ENCODE measurements at places on chromosomes 6 and 20.

DNA sequence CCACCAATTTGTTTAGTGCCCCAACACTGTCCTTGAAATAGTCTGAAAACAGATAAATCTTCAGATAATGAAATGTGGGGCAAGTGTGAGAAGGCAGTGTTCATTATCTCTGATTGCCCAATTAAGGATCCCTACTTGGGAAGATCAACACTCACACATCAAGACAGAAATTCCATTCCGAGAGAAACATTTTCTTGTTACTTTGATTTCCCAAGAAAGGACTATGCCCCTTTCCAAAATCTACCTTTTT is 16.2 kb downstream of the HMGN4 start:
- H3K4me3 ChIP-seq: no peak overlapping the region
- DNase-seq: no peak
- H3K4me1 ChIP-seq: peaks cover 6% of the 10 kb centered on the region
- no peak overlapping the region for H3K27ac ChIP-seq

DNA sequence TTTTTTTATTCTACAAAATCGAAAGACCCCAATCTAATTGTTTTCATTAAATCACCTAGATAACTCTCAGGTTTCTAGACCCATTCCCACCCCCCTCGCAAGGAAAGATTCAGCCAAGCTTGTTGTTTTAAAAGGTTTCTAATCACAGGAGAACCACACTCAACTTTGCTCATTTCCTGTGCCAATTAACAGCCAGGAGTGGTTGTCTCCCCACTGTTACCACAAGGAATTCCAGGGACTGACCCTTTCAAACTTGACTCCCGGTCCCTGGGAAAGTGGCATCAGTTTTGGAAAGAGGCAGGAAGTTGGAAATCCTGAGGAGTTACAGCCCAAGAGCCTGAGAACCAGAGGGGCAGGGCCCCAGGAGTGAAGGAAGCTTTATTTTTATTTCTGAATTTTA is 561.3 kb upstream of the JAG1 start:
- H3K27ac ChIP-seq: no peak overlapping the region
- H3K4me3 ChIP-seq: no peak overlapping the region
- DNase-seq: no peak
- no peaks in the 10 kb centered on the region for H3K27me3 ChIP-seq
- H3K36me3 ChIP-seq: no peaks in the 10 kb centered on the region

- no peaks in the 10 kb centered on the region for H3K27me3 ChIP-seq
- H3K36me3 ChIP-seq: no peaks in the 10 kb centered on the region
- H3K4me1 ChIP-seq: no peaks in the 10 kb centered on the region
- H3K4me3 ChIP-seq: no peak overlapping the region
- no peak overlapping the region for H3K27ac ChIP-seq
These were observed 107.3 kb downstream of the TFAP2B start for GRCh38 chr6:50925981-50926380.

- no peak overlapping the region for H3K4me3 ChIP-seq
- H3K27ac ChIP-seq: no peak overlapping the region
- no peaks in the 10 kb centered on the region for H3K36me3 ChIP-seq
These were observed 192.0 kb upstream of the IMPG1 start for GRCh38 chr6:76264468-76264867.

DNA sequence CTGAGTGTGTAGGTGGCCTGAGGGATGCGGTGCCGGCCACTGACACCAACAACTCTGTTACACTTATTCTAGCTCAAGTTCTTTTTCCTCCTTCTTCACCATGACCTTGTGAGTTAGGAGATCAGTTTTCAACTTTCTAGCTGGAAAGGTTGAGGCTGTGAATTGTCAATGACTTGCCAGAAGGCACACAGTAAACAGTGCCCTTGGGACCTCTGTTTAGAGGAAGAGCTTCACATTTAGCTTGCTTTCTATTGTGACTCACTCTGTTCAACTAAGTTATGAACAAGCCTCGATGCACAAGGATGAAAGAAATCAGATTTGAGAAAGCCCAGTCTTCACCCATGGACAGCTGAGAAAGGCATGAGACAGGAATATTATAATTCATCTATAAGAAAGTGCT is 455.6 kb downstream of the MAFB start:
- no peak for DNase-seq
- no peak overlapping the region for H3K4me3 ChIP-seq
- no peaks in the 10 kb centered on the region for H3K4me1 ChIP-seq
- peaks cover 5% of the 10 kb centered on the region for H3K27me3 ChIP-seq
- no peaks in the 10 kb centered on the region for H3K36me3 ChIP-seq

GRCh38 chr6:135176464-135176863 is 4.6 kb upstream of the MYB start:
- no peaks in the 10 kb centered on the region for H3K36me3 ChIP-seq
- no peaks in the 10 kb centered on the region for H3K27me3 ChIP-seq
- DNase-seq: no peak
- H3K4me1 ChIP-seq: peaks cover 13% of the 10 kb centered on the region
- H3K4me3 ChIP-seq: no peak overlapping the region

- no peak for DNase-seq
These were observed 391.8 kb downstream of the CDH4 start for GRCh38 chr20:61643656-61644377.

- H3K27me3 ChIP-seq: peaks cover 7% of the 10 kb centered on the region
- no peak overlapping the region for H3K4me3 ChIP-seq
- no peak overlapping the region for H3K27ac ChIP-seq
- peaks cover under 1% of the 10 kb centered on the region for H3K4me1 ChIP-seq
- DNase-seq: no peak
- H3K36me3 ChIP-seq: peaks cover 9% of the 10 kb centered on the region
These were observed 28.9 kb downstream of the PSMB9 start for GRCh38 chr6:32882879-32883250.

DNA sequence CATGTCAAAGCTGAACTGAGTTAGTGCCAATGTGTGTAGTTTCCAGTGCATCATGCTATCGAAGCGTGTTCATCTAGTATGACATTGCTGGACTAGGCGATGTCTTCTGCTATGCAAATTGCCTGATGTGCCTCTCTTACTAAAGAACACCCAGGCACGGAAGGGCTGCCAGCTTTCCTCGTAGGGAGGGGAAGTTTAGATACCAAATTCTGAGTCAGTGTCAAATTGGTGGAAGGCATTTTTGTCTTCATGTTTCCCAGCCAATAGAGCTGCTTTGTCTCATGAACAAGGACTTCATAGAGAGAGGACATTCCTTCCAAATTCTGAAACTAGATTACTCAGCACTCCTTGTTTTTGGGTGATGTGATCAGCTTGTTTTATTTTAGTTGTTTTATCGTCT is 320.1 kb downstream of the BTBD3 start:
- DNase-seq: no peak
- no peaks in the 10 kb centered on the region for H3K27me3 ChIP-seq
- H3K27ac ChIP-seq: no peak overlapping the region
- H3K4me3 ChIP-seq: no peak overlapping the region

DNA sequence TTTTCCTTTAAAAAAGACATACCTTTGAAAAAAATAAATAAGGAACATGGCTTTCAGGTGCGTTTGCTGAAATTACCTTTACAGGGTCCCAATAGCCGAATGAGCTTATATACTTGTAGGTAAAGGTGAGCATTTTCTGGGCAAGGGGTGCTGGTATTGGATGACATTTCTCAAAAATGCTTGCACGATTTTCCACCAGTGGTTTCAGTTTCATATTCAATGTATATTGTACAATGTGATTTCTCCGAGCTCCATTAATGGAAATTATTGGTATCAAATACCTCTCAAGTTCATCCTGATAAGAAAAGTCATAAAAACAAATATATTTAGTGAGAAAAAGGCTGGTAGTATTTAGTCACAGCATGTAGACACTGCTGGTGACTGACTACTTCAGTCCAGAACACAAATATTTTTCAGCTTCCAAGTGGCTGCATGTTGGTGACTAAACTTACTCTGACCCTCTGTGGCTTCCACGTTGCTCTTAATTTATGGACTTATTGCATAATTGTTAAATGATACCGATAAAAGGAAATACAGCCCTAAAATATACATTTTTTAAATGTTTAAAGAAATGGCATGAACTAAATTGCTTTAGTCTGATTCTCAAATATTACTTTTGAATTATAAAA is 32.9 kb upstream of the ZBTB24 start:
- H3K27ac ChIP-seq: peak overlapping the region; percentile 82
- no peaks in the 10 kb centered on the region for H3K27me3 ChIP-seq
- H3K4me3 ChIP-seq: peak overlapping the region; percentile 93
- no peak for DNase-seq

DNA sequence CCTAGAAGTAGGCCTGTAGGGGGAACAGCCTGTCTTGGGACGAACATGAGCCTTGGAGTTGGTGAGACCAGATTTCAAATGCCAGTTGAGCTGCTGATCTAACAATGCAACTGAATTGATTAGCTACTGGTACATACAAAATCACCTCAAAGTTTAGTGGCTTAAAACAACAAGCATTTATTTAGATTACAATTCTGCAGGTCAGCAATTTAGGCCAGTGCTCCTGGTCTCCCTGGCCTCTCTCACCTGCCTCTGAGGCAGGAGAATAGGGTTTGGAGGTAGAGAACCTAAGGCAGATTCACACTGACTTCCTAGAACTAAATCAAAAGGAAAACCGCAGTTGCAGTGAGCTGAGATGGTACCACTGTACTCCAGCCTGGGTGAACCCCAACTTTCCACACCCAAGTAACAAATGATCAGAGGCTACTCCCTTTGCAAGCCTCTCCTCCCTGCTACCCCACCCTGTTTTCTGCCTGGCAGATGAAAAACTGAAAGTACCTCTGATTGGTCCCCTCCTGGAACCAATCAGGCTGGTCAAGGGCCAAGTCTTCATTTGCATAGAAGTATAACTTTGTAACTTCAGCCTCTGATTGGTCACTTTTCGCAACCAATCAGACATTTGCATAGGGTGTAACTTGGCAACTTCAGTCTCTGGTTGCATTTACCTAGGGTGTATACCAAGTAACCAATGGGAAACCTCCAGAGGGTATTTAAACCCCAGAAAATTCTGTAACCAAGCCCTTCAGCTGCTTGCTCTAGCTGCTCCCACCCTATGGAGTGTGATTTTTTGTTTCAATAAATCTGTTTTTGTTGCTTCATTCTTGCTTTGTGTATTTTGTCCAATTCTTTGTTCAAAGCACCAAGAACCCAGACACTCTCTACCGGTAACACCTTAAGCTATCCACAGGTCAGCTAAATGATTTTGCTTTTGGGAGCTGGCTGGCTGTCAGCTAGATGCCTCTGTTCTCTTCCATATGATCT is 8.1 kb upstream of the UBR2 start:
- peak overlapping the region; percentile 84 for H3K27ac ChIP-seq
- H3K4me1 ChIP-seq: peaks cover 6% of the 10 kb centered on the region
- H3K4me3 ChIP-seq: peak overlapping the region; percentile 69
- peaks cover 2% of the 10 kb centered on the region for H3K36me3 ChIP-seq
- DNase-seq: no peak
- H3K27me3 ChIP-seq: peaks cover 2% of the 10 kb centered on the region

DNA sequence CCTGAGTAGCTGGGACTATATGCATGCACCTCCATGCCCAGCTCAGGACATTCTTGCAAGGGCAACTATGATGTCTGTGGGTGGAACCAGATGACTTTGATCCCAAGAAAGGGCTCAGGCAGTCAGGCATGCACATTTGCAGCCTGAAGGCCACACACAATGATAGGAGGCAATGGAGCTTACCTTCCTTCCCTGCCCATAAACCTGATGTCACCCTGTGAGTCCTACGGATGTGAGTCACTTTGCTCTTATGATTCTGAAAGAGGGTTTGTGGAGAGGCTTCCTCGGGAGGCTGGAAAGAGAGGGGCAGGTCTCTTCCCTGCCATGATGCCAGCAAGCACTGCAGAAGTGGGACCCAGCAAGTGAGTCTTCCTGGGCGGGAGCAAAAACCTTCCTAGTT is 202.4 kb downstream of the LY86 start:
- peaks cover 6% of the 10 kb centered on the region for H3K4me1 ChIP-seq
- H3K27ac ChIP-seq: no peak overlapping the region
- DNase-seq: no peak
- peaks cover 12% of the 10 kb centered on the region for H3K27me3 ChIP-seq

DNA sequence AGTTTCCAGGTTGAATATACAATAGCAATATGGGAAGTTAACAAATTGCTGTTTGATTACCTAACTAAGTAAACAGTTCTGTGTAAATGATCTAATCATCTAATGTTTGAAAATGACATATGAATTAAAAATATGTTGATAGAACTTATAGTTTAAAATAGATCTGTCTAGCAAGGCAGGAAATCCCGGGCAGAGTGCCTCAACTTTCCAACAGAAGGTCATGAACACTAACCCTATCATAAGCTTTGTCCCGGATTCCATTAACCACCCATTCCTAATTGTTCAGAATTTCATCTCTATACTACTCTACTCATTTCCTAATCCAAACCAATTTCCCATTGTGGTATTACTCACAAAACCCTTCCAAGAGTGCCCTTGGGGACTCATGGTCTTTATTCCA is 10.2 kb downstream of the TAAR1 start:
- H3K27me3 ChIP-seq: no peaks in the 10 kb centered on the region
- no peak for DNase-seq
- H3K27ac ChIP-seq: no peak overlapping the region
- no peaks in the 10 kb centered on the region for H3K36me3 ChIP-seq

DNA sequence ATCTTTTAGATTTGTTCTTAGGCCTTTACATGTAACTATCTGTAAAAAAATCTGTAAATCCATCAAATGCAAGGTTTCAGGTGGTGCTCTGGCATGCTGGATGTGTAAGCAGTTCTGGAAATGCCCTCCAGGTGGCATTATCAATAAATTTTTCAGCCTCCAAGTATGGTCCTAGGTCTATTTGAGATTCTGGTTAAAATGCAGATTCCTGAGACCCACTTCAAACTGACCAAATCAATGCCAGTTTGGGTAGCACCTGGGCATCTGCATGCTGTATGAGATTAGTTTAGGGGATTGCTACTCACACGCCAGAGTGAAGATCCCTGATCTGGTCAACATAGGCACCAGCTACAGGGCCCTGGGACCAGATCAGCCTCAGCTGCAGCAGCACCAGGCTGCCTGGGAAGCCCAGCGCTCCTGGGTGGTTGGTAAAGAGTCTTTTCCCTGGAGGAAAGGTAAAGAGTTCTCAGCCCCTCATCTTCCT is 507.3 kb upstream of the CITED2 start:
- no peak overlapping the region for H3K27ac ChIP-seq
- peaks cover 4% of the 10 kb centered on the region for H3K4me1 ChIP-seq
- no peak for DNase-seq
- no peak overlapping the region for H3K4me3 ChIP-seq
- H3K27me3 ChIP-seq: peaks cover 7% of the 10 kb centered on the region

GRCh38 chr20:31943052-31943471 is 8.8 kb downstream of the PDRG1 start:
- H3K4me3 ChIP-seq: no peak overlapping the region
- H3K27ac ChIP-seq: no peak overlapping the region
- no peak for DNase-seq
- H3K27me3 ChIP-seq: no peaks in the 10 kb centered on the region
- H3K36me3 ChIP-seq: no peaks in the 10 kb centered on the region
- peaks cover 2% of the 10 kb centered on the region for H3K4me1 ChIP-seq

DNA sequence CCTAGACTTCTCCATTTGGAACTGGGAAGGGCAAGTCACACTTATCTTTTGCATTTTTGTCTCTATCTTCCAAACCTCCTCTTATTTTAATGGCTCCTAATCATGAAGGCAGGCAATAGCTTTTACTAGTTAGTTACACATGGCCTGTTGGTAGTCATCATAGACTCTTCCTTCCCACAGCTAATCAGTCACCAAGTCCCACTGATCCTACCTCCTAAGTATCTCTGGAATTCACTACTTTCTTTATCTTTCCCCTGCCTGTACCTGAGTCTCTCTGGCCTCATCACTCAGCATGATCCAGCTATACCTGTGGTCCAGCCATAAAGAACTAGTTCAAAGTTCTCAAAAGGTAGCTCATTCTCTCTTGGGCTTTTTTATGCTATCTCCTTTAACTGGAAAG is 18.8 kb downstream of the TMX4 start:
- no peak overlapping the region for H3K27ac ChIP-seq
- peaks cover 13% of the 10 kb centered on the region for H3K4me1 ChIP-seq
- no peaks in the 10 kb centered on the region for H3K27me3 ChIP-seq
- H3K4me3 ChIP-seq: no peak overlapping the region
- no peak for DNase-seq

GRCh38 chr20:60123652-60124051 is 165.4 kb downstream of the CDH26 start:
- H3K27ac ChIP-seq: no peak overlapping the region
- H3K4me3 ChIP-seq: no peak overlapping the region
- H3K27me3 ChIP-seq: peaks cover 47% of the 10 kb centered on the region
- DNase-seq: no peak

Data from T-helper 17 cell (primary cell).